ENCODE measurements at places on chromosomes 11 and 22.

DNA sequence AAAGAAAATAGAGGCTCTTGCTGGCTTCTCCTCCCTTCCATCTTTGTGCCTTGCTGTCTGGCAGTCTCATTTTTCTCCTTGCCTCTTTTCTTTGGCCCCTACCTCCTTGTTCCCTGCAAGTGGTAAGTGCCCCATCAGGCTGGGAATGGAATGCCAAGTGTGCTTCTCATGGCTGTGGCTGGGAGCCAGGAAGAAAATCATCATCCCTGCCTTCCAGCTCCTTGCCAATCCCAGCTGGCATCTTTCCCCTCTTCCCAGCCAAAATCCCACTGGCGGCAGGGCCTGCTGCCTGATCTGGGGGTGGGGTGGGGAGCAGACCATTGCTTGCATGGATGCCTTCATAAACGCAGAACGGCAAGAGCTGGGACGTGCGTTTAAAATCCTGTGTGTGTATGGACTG, 27.0 kb upstream of the SLC25A18 start:
- no peak for DNase-seq

DNA sequence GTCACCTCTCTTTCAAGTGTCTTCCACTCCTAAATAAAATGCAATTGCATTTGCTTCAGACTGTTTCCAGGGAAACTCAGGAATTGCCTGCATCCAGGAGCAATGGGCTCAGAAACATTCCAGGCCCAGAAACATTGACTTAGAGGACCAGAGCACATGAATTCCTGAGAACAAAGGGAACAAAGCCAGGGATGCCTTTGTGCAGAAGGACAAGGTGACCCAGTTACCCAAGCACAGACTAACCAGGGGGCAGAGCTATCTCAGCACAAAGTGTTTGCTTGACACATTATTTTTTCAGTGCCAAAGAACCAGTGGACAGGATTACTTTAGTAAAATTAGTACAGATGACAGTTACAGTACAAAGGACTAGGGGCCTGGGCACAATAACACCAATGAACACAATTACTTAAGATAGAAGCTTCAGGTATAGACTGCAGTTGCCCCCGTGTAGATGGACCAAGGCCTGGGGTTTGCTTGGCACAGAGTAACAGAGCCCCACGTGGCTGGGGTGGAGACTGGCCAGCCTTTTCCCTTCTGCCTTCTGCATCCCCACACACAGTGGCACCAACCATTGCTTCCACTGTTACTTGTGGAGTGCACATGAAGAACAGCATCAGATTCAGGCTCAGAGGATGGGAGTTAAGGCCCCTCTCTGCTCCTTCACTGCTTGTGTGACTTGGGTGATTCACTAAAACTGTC, 500.8 kb downstream of the INSC start:
- no peak for DNase-seq

DNA sequence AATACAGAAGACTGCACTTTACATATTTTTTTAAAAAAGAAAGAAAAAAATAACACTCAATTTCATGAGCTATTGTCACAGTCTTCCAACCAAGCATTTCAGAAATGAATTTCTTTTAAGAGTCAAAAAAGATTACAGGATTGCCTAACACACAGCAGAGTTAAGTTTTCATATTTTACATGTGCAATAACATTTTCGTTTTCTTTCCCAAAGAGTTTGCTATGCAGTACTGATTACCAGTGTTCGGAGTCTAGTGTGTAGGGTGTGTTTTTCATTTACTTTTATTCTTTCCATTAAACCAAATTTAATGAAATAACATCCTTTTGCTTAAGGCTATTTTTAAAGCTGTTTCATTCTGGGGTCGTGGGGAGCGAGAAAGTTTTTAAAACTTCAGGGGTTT, 53.2 kb downstream of the MN1 start:
- DNase-seq = no peak

GRCh38 chr22:42461511-42461910, 29.3 kb upstream of the NFAM1 start:
- no peak for DNase-seq

DNA sequence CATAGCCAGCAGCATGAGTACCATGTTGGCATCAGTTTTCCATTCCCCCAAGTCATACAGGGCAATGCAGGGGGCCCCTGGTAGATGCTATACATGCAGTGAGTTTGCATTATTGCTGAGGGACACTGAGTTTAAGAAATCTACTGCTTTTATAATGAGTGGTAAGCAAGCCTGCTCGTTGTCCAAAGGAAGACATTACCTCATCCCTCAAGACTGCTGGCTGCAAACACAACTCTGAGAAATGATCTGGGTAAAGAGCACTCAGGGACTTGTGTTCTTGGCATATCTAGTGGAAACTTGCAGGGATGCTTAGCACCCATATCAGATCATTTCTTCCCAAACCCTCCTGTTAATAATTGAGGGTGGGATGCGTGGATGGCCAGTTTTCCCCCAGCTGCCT, 77.9 kb downstream of the CWC15 start:
- no peak for DNase-seq

GRCh38 chr11:25180187-25180586, 683.3 kb downstream of the LUZP2 start:
- DNase-seq = no peak

GRCh38 chr11:122434786-122435185, 220.7 kb upstream of the UBASH3B start:
- no peak for DNase-seq

DNA sequence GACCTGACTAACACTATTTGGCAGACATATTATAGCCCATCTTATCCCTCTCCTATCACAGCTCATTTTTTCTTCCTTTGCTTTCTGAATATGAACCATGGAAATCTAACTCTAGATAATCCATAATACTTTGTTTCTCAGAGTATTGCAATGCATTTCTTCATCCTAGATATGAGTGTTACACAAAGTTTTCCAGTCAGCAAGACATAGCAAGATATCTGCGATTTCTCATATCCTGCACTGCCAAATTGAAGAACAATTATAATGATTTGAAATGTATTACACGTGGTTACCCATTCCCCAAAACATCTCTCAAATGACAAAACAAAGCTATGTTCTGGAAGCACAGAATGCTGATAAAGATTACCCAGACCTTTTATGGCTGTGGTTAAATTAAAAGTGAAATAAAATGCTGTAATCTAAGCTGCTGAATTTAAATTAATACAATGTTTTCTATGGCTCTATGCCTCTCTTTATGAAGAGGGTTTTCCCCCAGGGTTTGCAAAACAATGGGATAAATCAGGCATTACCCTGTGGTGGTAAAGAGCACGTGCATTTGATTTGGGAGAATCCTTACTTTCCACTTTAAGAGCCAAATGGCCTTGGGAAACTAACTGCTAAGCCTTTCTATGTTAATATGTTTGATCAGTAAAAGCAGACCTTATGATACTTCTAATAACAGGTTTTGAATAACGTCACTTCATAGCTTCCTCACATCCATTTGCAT, 1291.0 kb upstream of the CNTN5 start:
- no peak for DNase-seq

DNA sequence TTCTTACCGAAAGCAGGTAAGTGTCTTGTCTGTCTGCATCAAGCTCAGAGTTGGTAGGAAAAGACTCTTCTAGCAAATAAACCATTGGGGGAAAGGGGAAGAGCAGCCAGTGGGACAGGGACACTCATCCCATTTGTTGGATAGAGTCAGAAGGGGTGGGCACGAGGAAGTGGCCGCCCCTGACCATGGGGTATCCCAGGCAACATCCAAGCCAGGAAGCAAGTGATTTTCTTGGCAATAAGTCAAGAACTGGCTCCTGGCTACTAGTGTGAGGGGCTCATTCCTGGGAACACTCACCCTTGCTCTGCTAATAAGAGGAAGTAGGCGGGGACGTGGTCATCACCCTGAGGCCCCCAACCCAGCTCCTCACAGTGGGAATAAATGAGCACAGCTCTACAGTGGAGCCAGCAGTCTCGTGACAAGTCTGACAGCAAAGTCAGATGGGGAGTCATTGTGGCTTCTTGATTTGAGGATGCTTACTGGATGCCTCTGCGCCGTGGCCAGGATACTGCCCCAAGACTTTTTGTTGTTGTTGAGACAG, 6.7 kb downstream of the SLC25A18 start:
- DNase-seq = no peak

DNA sequence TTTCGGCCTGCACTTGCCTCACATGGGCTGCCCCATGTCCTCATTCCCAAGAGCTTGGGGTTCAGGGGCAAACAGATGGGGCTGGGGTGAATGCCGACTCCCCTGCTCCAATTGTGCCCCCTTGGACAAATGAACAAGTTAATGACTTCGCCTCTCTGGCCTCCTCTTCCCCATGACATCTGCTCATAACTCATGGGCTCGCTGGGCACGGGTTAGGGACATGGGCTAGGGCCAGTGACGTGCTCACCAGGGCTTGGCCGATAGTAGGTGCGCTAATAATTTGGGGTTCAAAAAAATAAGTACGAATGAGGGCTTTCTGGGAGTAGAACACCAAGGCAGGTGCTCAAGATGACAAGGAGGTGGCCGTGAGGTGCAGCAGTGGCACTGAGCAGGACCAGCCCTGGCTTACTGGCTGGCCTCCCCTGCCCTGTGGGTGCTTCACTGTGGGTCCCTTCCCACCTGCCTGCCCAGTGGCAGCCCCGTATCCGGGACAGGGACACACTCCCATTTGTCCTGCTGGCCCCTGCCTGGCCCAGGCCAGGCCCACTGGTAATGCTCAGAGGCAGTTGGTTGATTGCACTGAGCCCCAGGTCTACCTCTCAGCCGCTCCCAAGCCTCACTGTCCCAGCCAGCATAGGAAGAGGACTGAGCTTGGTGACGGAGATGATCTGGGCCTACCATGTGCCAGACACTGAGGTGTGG, 12.3 kb downstream of the CBX6 start:
- DNase-seq = no peak

DNA sequence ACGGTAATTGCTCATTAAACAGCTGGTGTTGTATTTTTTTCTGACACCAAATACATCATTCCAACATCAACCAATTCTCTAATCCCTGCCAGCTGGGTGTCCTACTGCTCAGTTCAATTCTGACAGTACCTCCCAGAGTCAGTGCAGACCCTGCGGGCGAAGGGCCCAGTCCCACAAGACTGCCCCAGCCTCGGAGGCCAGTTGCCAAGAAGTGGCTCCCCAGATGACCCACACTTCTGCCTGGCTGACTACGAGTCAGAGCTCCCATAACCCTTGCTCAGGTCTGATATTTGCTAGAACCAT, 147.2 kb downstream of the CTTN start:
- no peak for DNase-seq

GRCh38 chr11:933142-933851, 7.6 kb downstream of the AP2A2 start:
- no peak for DNase-seq

DNA sequence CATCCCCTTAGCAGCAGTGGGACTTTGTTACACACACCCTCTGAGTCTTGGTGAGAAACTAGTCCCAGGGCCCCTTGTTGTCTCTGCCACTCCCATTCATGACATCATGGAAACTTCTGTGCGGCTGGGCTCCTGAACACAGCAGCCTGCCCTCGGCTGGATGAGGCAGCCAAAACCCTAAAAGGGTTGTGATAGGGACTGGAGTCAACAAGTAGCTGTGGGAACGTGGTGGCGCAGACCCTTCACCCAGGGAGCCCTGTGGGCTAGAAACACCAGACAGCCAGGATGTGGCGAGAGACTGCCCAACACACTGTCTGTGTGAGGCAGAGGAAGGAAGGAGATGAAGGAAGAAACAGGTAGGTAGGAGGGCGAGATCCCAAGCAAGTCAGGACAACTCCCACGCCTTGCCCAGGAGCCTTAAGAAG, 3.9 kb downstream of the CD3D start:
- DNase-seq = peak; percentile 91

DNA sequence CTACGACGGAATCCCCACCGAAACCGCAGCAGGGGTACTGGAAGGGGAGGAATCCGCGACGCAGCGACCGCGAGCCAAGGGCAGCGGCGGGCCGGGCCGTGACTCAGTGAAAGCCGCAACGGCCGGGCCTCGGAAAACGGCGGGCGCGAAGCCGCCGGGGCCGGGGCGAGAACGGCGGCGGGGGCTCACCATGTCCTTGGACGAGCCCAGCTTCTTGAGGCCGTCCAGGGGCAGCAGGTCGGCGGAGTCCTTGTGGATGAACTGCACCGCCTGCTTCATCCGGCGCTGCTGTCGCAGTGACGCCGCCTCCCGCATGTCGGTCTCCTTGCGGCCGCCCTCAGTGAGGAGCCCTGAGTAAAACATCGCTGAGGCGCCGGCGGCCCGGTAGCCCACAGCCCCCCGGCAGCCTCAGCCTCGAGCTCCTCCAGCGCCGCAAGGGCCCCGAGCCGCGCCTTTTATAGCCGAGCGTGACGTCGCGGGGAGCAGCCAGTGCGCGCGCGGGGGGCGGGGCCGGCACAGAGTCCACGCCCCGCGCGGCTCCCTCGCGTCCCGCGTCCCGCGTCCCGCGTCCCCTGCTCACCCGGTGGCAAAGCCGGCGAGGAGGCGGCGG, at the start of gene NRIP3:
TSS of gene NRIP3 (minus strand) at position 429 of the 610 bp plus-strand sequence. CDS start at position 363, 66 bp downstream.
- peak; percentile 67 for DNase-seq

- no peak for DNase-seq
Measured at GRCh38 chr11:29173660-29174062, 843.2 kb downstream of the KCNA4 start.

DNA sequence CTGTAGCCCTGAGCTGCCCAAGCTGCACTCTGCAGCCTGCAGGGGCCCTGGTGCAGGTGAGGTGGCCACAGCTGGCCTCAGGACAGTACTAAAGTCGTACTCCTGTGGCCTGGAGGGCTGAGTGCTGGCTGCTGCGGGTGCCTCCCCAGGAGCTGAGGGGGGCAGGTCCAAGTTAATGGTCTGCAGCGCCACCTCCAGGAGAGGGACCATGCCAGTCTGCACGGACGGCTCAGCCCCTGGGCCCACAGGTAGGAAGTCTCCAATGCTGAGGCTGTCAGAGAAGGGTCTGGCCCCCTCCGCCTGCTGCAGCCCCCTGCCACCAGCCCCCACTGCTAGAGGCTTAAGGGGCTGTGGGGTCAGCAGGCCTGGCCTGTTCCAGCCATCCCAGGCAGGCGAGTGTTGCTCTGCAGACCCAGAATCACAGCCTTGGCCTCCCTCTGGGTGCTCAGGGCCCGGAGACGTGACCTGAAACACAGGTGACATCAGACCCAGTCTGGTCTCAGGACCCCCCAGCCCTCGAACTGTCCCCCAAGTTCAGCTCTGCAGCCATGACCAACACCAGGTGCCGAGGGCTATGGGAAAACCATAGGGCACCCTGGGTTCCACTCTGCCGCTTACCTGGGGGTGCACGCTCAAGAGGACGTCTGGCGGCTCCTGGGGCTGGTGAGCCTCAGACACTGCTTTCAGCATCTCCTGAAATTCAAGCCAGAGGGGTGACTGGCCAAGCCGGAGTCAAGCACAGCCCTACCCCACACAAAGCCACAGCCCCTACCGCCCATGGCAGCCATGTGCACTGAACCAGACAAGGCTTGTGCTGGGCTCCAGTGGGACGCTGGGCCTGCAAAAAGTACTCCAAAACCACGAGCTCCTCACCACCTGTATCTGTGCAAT, 20.8 kb downstream of the SELENOO start:
- no peak for DNase-seq

- peak; percentile 36 for DNase-seq
Measured at GRCh38 chr11:76918941-76919386, 58.2 kb downstream of the ACER3 start.

GRCh38 chr22:50699756-50700386, 27.2 kb downstream of the SHANK3 start:
- no peak for DNase-seq
